ENCODE measurements at places on chromosomes 13 and 19.

DNA sequence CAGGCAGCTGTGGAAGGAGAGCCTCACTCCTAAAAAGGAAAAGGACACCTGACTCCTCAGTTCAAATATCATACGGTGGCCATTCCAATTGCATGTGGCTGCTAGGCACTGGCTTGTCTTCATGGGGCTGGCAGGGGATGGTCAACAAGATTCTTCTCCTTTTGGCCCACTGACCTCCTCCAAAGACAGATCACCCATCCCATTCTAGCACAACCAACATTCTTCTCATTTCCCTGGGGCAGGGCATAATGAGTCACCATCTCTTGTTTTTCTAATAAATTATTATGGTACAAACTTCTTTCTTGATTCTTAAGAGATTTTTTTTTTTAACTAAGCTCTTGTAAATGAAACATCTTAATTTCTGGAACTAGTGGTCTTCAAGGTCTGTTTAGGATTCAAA is 136.7 kb upstream of the NBEA start:
- DNase-seq = no peak

GRCh38 chr13:109657395-109657794 is 129.0 kb downstream of the IRS2 start:
- DNase-seq = no peak

DNA sequence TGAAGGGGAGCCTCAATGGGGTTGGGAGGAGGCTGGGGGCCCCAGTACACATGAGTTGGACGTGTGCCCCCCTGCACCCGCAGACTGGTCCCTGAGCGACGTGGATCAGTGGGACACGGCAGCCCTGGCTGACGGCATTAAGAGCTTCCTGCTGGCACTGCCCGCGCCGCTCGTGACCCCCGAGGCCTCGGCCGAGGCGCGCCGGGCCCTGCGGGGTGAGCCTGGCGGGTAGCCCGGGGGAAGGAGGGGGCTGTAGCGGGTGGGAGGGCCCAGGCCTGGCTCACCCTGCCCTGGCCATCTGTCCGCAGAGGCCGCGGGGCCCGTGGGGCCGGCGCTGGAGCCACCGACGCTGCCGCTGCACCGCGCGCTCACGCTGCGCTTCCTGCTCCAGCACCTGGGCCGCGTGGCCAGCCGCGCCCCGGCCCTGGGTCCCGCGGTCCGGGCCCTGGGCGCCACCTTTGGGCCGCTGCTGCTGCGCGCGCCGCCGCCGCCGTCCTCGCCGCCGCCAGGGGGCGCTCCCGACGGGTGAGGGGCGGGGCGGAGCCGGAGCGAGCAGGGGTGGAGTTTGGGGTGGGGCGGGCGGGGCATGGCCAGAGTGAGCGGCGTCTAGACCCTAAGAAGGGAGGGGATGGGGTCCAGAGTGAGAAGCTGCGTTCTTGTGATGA is 8.1 kb downstream of the PIK3R2 start:
- peak; percentile 85 for DNase-seq

GRCh38 chr19:15576526-15577156 is 38.4 kb upstream of the CYP4F8 start:
- DNase-seq = no peak

DNA sequence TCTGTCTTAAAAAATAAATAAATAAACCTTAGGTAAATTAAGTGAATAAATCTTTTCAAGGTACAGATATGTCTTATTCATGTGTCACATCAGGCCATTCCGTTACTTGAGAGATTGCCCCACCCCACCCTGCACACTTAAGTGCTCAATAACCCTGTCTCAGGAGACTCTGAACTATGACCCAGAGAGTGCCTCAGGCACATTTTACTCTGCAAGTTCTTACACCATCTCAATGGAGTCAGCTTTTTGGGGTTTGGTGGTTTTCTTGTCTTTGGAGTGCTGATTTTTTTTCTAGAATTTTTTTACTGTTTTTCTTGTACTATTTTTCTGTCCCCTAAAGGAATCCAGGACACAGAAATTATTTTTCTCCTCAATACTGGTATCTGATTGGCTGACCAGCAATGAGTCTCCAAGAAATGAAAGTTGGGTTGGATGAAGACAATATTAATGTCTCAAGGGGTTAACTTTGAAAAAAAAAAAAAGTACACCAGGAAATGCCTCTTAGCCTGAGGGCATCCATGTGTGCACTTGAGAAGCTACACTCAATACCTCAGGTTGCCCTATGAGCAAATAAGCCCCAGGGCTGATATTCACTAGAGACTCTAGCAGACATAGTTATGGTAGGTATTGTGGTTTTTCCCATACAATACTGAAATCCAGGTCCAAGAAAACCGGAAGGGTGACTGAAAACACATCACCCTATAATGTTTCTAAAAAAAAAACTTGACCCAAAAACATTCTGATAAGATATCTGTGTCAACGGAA is 114.6 kb upstream of the ZNF91 start:
- no peak for DNase-seq

GRCh38 chr13:26816881-26817280 is 56.3 kb upstream of the GPR12 start:
- no peak for DNase-seq
